ENCODE measurements at places on chromosomes 1 and 21.

GRCh38 chr1:173333581-173333980 is 126.5 kb upstream of the TNFSF4 start:
- peak; percentile 41 for DNase-seq

DNA sequence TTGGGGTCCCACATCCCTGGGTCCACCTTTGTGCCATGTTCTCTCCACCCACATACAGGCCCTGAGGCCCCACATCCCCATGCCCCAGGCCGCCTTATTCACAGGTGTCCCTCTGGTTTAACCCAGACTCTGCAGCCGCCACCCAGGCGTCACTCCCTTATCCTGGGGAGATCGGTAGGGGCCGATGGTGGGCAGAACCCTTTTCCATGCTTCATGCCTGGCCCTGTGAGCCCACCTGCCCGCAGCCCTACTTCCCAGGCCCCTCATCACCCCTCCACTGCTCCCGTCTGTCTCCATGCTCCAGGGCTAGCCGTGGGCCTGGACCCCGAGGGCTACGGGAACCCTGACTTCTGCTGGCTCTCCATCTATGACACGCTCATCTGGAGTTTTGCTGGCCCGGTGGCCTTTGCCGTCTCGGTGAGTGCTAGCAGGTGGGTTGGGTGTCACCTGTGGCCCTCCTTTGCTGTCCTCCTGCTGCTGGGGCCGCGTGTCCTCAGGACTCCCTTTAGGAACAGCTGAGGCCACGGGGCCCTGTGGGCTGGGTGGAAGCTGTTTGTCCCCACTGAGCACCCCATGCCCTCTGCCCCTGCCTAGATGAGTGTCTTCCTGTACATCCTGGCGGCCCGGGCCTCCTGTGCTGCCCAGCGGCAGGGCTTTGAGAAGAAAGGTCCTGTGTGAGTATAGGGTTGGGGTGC is 12.2 kb downstream of the PSRC1 start:
- DNase-seq = no peak

DNA sequence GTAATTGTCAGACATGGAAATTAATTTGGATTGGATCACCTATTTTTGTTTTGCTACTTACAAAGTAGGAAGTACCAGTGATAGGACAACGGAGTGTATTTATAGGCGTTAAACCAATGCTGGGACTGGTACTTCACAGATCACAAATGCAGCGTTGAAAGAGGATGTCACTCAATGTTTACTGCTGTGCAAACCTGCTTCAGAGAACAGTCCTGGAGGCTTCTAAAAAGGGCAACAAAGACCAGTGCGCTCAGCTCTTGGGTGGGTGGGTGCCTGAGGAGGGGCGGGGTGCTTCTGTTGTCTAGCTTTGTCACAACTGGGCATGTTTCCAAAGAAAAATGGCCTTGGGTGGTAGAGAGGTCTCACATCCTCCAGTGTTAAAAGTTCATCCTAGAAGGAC is 2.1 kb downstream of the C1orf21 start:
- no peak for DNase-seq

GRCh38 chr1:89523572-89524368 is 859 bp upstream of the LRRC8B start:
- DNase-seq = no peak

- DNase-seq = peak; percentile 74
Measured at GRCh38 chr1:71030026-71030425, 17.6 kb downstream of the PTGER3 start.

DNA sequence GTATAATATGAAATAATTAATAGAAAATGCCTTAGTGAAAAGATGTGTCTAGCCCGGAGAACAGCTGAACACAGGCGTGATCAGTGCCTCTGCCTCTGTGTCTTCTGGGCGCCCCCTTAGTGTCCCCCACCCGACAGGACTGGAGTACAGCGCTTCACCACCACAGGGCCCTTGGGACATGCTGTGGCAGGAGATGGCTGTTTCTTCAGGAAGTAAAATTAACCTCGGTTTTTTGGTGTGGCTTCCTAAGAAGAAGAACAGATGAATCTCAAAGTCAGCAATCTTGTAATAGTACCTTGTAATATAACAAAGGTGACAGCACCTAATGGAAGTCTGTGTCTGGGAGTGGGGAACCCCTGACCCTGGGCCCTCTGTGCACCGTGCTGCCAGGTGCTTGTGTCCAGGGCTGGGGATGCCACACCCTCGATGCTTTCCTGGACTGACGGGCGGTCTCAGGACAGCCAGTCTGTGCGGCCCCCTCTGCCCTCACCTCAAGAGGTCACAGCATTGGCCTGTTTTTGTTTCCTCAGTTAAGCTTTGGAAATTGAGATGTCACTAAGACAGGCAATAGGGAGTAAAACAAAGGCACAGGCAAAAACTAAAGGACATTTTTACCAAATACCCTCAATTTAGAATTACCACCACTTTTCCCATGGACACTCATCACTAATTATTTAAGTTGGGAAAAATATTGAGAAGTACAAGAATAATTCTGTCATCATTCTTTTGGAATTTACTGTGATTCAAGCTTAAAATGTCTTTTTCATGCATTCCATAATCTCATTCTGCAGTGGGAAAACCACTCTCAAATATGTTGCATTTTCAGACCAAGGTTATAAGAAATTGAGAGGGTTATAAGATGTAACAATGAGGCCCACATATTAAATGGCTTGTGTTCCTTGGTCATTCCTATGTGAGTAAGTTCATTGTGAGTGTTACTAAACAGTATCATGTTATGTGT is 79.3 kb downstream of the ADARB1 start:
- peak; percentile 80 for DNase-seq

- no peak for DNase-seq
Measured at GRCh38 chr21:15130751-15131150, 66.0 kb upstream of the NRIP1 start.

- DNase-seq = peak; percentile 61
Measured at GRCh38 chr1:208107425-208108212, 136.6 kb downstream of the PLXNA2 start.

GRCh38 chr1:5757187-5757805 is 234.9 kb downstream of the NPHP4 start:
- no peak for DNase-seq

DNA sequence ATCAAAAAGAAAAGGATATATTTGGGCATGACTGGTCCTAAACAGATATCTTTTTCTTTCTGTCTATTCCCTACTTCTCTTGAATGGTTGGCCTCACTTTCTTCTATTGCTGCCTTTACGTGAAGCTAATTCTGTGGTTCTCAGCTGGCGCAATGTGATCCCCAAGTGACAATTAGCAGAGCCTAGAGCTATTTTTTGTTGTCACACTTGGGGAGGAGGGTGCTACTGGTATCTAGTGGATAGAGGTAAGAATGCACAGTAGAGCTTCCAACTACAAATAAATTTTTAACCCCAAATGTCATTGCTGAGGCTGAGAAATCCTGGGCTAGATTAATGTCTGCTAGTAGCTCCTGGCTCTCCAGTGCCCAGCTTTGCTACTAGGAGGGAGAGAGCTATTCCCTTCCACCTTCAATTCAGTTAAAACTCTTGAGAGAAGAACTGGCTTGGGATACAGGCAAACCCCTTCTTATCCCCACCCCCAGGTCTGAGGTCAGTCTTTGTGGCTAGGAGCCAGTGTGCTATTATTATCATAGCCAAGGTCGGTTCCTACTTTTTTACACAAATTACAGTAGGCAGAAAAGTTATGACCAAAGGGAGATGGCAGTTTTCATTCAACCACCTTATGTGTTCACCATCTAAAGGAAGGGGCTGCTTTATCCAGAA is 102.1 kb downstream of the SNX7 start:
- DNase-seq = no peak

DNA sequence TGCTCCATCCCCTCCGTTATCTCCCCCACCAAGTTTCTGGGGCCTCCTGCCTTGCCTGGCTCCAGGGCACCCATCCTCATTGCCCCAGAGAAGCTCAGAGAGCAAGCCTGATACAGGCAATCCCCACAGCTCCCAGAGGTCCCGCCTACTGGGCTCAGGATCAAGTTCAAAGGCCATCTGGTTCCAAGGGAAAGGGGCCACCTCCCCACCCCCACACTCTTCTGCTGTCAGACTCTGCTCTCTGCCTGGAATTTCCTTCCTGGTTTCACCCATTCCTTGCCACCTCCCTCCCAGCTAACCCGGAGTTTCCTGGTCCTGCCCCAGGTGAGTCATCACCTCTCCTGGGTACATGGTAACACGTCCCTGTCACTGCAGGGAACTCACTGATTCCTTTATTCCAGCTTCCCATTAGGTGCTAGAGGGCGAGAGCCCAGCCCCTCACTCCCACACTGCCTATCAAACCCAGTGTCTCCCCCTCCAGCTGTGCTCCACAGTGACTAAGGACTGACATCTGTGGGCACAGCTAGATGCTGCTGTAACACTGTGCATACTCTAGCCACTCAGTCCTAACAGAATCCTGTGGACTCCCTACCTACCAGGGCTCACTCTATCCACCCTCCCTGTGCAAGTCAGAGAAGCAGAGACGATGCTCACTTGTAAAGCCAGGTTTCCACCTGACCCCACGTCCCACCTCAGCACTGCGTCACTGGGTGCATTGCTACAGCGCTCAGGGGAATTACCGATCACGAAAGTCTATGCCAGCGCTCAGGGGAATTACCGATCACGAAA is 21.8 kb downstream of the RSPH1 start:
- DNase-seq = no peak

GRCh38 chr1:53065391-53065790 is 3.4 kb downstream of the PODN start:
- no peak for DNase-seq

GRCh38 chr1:50175719-50176639 is 67.3 kb downstream of the ELAVL4 start:
- no peak for DNase-seq

GRCh38 chr1:220966041-220966440 is 86.8 kb downstream of the HLX start:
- DNase-seq = no peak

- peak; percentile 41 for DNase-seq
Measured at GRCh38 chr1:53046930-53047329, 15.1 kb upstream of the PODN start.

DNA sequence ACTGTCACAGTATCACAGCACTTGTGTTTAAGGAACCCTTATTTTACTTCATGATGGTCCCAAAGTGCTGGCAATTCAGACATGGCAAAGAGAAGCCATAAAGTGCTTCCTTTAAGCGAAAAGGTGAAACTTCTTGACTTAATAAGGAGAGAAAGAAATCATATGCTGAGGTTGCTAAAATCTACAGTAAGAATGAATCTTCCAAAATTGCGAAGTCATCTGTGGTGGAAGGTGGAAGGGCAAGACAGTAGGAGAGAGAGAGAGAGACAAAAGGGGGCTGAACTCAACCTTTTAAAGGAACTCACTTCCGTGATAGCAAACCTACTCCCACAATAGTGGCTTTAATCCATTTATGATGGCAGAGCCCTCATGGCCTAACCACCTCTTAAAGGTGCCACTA is 19.3 kb upstream of the AADACL3 start:
- peak; percentile 12 for DNase-seq

GRCh38 chr1:232915212-232915611 is 35.2 kb upstream of the NTPCR start:
- no peak for DNase-seq

DNA sequence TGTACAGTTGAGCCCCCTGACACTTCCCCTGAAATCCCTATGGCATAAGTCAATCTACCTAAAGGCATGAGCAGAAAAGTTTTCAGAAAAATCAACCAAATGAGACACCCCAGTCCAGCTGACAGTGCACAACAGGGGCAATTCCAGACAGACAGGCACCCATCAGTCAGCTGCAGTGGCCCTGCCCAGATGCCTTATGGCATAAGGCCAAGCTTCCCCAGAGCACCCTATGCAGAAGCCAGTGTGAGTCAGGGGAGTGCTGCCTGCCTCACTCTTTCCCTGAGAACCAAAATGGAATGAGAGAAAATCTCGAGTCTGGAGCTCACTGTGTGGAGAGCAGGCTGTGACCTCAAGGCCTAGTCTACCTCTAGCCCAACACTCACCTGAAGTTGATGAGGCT is 38.1 kb downstream of the MRAP start:
- peak; percentile 51 for DNase-seq

DNA sequence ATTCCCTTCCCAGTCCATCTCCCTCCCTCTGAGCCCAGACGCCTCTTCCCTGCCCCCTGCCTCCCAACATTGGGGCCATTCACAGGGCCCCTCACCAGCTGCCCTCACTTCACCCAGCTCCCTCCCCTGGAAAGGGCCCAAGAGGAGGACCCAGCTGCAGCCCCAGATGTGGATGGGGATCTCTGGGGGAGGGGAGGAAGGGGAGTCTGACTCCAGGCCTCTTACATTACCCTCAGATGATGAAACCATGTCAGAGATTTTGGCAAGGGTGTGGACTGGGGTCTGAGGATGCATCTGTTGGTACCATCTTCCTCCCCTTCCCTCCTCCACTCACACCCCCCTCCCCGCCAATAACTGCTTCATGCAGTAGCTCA is 1.1 kb upstream of the KIF21B start:
- DNase-seq = no peak

- DNase-seq = no peak
Measured at GRCh38 chr1:197360068-197360467, 92.0 kb downstream of the CRB1 start.

DNA sequence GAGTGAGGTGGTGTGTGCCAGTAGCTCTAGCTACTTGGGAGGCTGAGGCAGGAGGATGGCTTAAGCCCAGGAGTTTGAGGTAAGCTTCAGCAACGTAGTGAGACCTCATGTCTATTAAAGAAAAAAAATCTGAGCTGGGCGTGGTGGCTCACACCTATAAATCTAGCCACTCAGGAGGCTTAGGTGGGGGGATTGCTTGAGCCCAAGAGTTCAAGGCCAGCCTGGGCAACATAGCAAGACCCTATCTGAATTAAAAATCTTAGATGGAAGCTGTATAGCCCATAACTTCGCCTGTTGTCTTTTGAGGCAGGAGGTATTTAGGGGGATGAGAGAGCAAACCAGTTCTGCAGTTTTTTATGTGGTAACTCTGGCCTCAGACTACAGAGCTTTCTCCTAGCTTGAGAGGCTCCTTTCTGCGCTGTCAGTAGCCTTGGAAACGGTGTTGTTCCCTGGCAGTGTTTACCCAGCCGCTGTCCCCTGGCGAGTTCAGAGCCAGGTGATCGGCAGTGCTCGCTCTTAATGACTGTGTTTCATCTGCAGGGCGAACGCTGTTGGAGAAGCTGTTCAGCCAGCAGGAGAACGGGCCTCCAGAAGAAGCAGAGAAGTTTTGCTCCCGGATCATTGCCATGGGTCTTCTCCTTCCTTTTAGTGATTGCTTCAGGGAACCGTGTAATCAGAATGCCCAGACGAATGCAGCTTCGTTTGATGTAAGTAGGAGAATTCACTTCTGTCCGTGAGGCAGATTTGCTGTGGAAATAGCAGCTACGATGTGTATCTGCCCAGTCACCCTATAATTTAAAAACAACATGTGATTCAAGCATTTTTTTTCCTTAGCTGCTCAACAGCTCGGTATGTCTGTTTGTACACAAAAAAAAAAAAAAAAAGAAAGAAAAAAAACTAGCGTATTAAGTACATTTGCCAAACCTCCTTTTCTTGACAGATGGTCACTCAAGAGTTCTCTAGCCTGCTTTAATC is 31.2 kb downstream of the FMN2 start:
- no peak for DNase-seq

DNA sequence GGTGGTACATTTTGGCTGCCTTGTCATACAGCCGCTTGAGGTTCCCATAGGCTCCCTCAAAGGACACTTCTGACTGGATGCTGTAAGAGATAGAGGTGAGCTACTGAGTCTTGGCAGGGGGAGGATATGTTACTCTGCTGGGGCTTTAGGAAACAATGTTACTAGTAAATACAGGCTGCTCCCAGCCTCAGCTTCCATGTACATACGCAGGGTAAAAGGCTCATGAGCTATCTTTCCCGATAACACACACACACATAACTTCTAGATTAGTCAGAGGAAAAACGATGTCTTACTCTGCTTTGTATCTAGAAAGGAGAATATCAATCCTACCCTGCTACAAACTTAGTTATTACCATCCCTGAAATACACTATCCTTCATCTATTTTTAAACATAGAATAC is 14.3 kb downstream of the SMG5 start:
- no peak for DNase-seq

GRCh38 chr1:212077028-212077427 is 41.5 kb downstream of the DTL start:
- DNase-seq = no peak
